Islet precursor cell (in vitro differentiated cells): ENCODE measurements at places on chromosomes 16 and 17.
A peak's percentile ranks its signal among the peaks of the same experiment; 100 is the strongest.

- no peak for DNase-seq
These were observed 8.5 kb downstream of the G6PC1 start for GRCh38 chr17:42908872-42909700.

GRCh38 chr17:7997186-7997585, 5.2 kb upstream of the GUCY2D start:
- peak; percentile 78 for DNase-seq

DNA sequence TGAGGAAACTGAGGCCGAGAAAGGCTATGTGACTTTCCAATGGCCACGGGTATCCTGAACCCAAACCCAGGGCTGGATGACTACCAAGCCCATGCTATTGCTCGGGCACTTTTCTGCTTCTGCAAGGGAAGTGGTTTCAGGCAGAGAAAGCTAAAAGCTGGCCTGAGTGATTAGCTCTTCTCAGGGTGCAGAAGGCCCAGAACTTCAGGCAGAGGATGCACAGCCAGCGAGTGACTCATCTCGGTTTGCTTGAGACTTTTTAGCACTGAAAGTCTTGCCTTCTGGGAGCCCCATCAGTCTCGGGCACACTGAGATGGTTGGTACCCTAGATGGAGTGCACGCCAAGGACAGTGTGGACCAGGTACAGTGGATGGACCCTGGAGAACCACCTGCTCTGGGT, 129.5 kb upstream of the SDK2 start:
- DNase-seq: no peak

- no peak for DNase-seq
These were observed 211.7 kb downstream of the C16orf78 start for GRCh38 chr16:49585143-49585832.

DNA sequence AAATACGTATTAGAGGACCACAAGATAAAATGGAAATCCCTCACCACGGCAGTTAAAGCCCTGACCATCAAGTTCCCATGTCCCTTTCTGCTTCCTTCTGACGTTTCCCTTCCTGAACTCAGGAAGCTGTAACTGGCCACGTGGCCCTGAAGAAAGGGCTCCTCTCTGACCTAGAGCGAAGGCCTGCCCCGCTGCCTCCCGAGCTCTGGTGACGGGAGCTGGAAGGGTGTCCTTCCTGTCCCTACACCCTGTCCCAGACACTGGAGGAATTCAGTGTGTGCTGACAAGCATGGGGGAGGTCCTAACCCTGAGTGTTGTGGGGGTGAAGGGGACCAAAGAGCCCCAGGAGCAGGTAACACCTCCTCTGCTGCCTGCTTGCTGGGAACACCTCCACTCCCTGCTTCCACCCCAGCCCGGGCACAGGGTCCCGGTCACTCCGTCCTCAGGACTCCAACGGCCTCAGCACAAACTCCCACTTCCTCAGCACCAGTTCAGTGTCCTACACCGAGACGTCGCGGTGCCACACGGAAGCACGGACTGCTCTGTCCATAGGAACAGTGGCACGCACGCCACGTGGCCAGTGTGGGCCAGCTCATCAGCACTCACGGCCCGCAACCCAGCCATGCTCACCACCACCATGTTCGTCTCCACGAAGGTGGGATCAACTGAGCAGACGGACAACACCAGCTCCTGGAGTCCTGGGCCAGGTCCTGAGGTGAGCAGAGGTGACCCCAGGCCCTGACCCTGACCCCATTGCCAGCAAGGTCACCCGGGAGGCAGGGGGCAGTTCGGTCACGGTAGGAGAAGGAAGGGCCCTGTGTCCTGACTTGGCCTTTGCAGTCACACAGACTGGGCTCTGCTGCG, 16.9 kb downstream of the TMEM235 start:
- DNase-seq: no peak

DNA sequence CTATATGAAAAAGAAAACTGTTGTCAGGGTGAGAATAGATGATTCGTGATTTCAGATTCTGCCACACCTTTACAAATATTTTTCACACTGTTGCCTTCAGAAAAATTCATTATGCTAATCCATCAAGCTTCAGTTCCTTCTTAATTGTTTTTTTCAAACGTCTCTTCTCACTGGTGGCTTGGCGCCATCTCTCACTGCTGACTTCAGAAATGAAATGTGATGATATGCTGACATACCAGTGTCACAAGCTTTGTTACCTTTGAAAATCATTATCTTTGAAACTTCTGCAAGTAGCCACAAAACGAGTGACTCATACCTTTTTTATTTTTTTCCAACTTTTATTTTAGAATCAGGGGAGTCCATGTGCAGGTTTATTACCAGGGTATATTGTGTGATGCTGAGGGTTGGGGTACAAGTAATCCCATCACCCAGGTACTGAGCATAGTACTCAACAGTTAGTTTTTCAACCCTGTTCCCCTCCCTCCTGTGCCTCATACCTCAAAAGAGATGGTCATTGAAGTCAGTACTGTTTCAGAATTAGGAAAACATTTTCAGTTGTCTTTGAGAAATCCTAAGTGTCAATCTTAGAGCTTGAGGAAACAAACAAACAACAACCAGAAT, 14.0 kb upstream of the KRT222 start:
- no peak for DNase-seq

DNA sequence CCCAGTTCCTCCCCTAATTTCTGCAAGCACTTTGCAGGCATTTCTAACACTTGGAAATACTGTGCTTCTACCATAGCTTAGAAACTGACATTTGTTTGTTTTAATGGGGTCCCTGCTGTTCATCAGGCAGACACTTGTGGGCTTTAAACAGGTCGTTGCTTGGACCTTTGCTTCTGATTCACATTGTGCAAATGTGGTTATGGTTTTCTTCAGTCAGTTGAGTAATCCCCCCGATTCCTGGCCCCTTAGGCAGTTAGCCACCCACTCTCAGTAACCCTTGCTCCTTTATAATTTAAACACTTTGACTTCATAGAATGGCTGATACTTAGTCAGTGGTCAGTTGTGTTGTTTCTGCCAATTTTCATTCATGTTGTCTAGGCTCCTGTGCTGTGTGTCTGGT, 39.4 kb downstream of the SLC47A1 start:
- no peak for DNase-seq
